ENCODE measurements at places on chromosomes 1 and 21.

DNA sequence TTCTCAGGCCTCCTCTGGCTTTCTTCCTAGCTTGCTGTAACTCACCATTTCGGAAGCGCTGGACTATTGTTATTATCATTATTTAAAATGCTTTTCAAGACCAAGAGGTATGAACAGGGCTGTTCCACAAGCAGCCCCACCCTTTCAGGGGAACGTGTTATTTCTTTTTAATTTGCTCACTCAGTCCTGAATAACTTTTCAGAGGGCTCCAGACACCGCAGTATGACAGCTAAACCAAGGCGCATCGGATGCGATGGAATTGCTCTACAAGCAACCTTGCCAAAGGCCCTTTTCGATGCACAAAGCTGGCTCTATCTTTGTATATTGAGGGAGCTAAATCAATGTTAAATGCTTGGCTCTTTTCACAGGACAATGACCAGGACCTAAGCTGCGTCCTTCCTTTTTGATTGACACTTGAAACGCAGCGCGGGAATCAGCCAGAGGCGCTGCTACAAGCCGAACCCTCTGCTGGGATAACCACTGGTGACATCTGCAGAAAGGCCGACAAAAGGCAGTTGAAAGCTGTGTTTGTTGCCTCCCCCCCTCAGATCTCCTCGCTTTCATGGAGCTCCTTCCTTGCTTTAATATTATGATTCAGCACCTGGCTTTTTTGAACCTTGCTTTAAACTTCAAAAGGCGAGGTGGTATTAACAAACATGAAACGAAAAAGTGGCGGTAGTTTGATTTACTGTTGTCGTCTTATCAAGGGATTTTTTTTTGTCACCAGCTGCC, 204.7 kb upstream of the PROX1 start:
- no peak for DNase-seq

DNA sequence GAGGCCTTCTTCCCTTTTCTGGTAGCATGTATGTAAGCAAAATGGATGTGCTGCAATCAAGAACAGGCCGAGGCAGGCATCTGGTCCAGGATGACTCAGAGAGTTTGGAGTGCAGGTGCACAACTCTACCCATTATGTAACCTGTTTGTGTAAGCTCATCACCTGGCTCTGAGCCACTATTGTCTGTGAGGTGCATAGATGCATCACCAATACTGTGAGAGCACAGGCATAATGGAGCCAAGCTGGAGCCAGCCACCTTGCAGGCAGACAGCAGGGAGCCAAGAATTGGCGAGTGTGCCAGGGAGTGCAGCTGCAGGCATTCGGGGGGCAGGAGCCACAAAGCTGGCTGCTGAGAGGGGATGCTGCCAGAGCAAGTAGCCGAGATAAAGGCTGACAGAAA, 549.9 kb upstream of the RGS18 start:
- DNase-seq, result no peak

DNA sequence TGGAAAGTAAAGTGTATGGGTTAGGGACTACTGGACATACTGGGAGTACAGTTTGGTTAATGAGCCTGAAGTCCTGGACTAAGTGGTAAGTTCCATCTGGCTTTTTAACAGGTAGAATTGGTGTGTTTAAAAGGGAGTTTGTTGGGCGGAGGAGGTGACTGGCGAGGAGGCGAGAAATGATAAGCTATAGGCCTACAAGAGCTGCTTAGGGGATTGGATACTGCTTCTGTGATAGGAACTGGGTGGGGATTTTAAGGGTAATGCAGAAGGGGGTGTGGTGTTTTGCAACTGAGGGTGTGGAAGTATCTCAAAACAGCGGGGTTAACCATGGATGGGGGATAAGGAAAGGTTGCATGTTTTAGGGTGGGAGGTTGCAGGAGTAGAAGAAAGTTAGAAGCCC, 3.5 kb downstream of the ERVH48-1 start:
- no peak for DNase-seq

DNA sequence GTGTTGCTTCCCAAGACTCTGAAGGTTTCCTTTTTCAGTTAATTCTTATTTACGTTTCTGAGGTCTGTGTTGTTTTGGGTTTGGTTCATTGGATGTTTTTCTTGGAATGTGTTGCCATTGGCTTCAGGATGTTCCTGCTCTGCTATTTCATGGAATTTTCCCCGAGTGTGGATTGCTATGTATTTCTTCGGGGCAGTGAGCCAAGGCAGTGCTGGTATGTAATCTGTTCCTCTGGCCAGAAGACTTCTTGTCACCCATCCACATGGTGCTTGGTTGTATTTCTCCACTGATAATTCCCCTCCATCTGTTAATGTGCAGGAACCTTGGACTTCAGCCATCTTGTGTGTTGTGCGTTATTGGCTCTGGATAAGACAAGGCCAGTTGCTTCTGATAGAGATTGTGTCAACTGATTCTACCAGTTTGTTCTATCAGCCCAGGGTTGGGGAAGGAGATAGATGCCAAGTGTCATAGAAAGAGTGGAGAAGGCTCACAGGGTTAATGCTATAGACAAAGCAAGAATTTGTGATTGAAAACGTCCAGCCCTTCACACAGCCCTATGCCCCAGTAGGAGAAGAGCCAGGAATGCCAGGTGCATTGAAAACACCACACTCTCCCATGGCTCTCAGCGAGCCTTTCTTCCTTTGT, 505.2 kb downstream of the PLPP3 start:
- no peak for DNase-seq

- no peak for DNase-seq
Observed at GRCh38 chr1:156956333-156956732, 35.9 kb downstream of the LRRC71 start.
